ENCODE measurements at places on chromosomes 11 and 22.

- H3K36me3 ChIP-seq, result no peaks in the 10 kb centered on the region
- H3K27ac ChIP-seq, result no peak overlapping the region
- no peak overlapping the region for H3K4me3 ChIP-seq
- H3K27me3 ChIP-seq, result peaks cover 6% of the 10 kb centered on the region
Observed at GRCh38 chr11:60743058-60743457, 13.6 kb upstream of the MS4A15 start.

GRCh38 chr22:29213493-29213892, 7.8 kb downstream of the EMID1 start:
- H3K4me1 ChIP-seq, result no peaks in the 10 kb centered on the region
- H3K27me3 ChIP-seq, result no peaks in the 10 kb centered on the region
- no peak overlapping the region for H3K27ac ChIP-seq
- no peak for DNase-seq
- H3K36me3 ChIP-seq, result no peaks in the 10 kb centered on the region

- peaks cover 24% of the 10 kb centered on the region for H3K4me1 ChIP-seq
- H3K4me3 ChIP-seq, result no peak overlapping the region
- peaks cover 14% of the 10 kb centered on the region for H3K36me3 ChIP-seq
- no peak for DNase-seq
Observed at GRCh38 chr11:17156283-17156682, 51.5 kb downstream of the PIK3C2A start.

DNA sequence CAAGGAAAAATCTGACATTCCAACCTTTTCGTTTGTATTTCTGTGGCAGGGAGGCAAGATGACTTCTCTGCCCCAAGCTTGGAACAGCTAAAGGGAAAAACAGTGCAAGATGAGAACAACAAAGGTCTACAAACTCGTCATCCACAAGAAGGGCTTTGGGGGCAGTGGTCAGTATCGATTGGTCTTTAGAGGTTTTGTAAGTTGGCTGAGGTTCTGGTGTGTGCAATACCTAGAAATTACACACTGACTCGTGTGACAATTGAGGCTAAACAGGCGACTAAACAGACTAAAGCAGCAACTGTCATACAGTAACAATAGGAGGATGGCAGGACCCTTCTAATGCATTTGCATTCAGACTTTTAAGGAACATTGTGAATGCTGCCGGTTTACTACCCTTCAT, 994 bp downstream of the DEPDC5 start:
- H3K27ac ChIP-seq, result peak overlapping the region; percentile 96
- H3K27me3 ChIP-seq, result no peaks in the 10 kb centered on the region
- H3K4me1 ChIP-seq, result peaks cover 35% of the 10 kb centered on the region
- H3K36me3 ChIP-seq, result peaks cover 9% of the 10 kb centered on the region

GRCh38 chr11:14645015-14645912, 1.7 kb downstream of the PDE3B start:
- peak overlapping the region; percentile 91 for H3K27ac ChIP-seq
- H3K4me3 ChIP-seq, result peak overlapping the region; percentile 81
- DNase-seq, result peak; percentile 43
- H3K36me3 ChIP-seq, result peaks cover 37% of the 10 kb centered on the region
- no peaks in the 10 kb centered on the region for H3K27me3 ChIP-seq

DNA sequence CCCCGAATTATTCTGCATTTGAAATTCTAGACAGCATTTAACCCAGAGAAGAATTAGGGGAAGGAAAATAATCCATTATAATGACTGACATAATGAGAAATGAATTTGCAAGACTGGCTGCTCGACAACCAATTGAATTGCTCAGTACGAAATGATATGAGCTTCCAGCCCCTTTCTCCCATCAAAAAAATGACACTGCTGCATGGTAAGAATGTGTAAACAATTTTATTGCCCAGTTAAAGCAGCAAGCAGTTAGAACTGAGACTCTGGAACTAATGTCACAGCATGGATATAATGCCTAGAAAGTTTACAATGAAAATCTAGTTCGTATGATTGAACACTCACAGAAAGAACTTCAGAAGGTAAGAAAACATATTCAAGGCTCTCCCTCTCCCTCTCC, 24.7 kb upstream of the PCF11 start:
- H3K27me3 ChIP-seq, result no peaks in the 10 kb centered on the region
- H3K27ac ChIP-seq, result no peak overlapping the region
- no peaks in the 10 kb centered on the region for H3K36me3 ChIP-seq
- no peak overlapping the region for H3K4me3 ChIP-seq

DNA sequence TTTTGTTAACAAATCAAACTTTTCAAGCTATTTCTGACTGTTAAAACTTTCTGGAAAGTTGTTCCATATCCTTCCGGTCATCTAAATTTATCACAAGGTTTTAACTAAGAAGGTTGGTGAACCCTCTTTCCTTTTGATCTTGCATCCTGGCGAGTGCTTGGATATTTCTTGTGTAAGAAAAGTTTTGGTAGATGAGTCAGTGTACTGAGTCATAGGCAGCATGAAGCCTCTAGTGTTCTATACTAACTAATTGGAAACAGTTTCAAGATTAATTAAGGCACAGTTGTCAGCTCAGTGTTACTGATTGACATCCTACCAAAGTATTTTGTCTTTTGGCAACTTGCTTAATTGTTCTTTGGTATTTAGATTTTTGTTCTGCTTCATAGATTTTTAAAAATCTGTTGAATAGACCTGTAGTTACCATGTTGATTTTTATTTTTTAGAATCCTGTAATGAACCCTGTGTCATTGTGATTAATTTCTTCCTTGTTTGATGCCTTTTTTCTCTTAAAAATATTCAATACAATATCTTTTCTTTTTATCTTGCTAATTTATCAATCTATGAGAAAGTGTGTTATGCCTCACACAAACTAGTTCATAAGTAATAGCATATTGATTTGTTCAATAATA, 38.0 kb downstream of the METTL15 start:
- DNase-seq, result no peak
- peaks cover 2% of the 10 kb centered on the region for H3K4me1 ChIP-seq
- H3K27ac ChIP-seq, result no peak overlapping the region
- no peaks in the 10 kb centered on the region for H3K27me3 ChIP-seq
- peaks cover 9% of the 10 kb centered on the region for H3K36me3 ChIP-seq

- no peaks in the 10 kb centered on the region for H3K27me3 ChIP-seq
- H3K27ac ChIP-seq, result peak within 1 kb of the TSS; percentile 98
- DNase-seq, result peak; percentile 86
- peaks cover 42% of the 10 kb centered on the region for H3K4me1 ChIP-seq
- H3K36me3 ChIP-seq, result peaks cover 61% of the 10 kb centered on the region
Observed at GRCh38 chr22:30266445-30267381, at the start of gene OSM. Gene OSM (minus strand): TSS chr22:30266851. CDS start chr22:30266799, 52 bp downstream.

DNA sequence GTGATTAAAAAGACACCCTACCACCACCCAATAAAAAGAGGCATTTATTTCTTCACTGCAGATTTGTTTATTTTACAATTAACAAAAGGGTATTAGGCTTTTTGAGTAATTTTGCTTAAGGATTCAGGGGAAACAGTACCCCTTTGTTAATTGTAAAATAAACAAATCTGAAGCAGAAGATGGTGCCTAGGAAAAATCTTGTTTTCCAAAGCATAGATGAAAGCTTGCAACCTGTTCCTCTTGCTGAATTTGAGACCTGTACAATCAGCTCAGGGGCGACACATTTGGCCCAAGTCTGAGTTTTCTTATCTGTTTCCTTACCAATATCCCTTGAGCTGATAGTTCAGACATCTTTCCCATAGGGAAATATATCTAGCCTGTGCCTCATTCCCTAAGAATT, 171.9 kb downstream of the GRIA4 start:
- DNase-seq, result no peak
- no peaks in the 10 kb centered on the region for H3K27me3 ChIP-seq
- H3K27ac ChIP-seq, result no peak overlapping the region
- no peaks in the 10 kb centered on the region for H3K36me3 ChIP-seq
- no peak overlapping the region for H3K4me3 ChIP-seq
- no peaks in the 10 kb centered on the region for H3K4me1 ChIP-seq

- H3K27me3 ChIP-seq, result no peaks in the 10 kb centered on the region
- peaks cover 1% of the 10 kb centered on the region for H3K4me1 ChIP-seq
- no peak overlapping the region for H3K27ac ChIP-seq
- H3K36me3 ChIP-seq, result peaks cover 24% of the 10 kb centered on the region
- peak; percentile 41 for DNase-seq
- no peak overlapping the region for H3K4me3 ChIP-seq
Observed at GRCh38 chr11:57499413-57499982, 16.0 kb downstream of the SLC43A1 start.

GRCh38 chr22:50476868-50477267, 2.0 kb upstream of the SBF1 start:
- no peak overlapping the region for H3K4me3 ChIP-seq
- H3K4me1 ChIP-seq, result peaks cover 28% of the 10 kb centered on the region
- H3K36me3 ChIP-seq, result no peaks in the 10 kb centered on the region

DNA sequence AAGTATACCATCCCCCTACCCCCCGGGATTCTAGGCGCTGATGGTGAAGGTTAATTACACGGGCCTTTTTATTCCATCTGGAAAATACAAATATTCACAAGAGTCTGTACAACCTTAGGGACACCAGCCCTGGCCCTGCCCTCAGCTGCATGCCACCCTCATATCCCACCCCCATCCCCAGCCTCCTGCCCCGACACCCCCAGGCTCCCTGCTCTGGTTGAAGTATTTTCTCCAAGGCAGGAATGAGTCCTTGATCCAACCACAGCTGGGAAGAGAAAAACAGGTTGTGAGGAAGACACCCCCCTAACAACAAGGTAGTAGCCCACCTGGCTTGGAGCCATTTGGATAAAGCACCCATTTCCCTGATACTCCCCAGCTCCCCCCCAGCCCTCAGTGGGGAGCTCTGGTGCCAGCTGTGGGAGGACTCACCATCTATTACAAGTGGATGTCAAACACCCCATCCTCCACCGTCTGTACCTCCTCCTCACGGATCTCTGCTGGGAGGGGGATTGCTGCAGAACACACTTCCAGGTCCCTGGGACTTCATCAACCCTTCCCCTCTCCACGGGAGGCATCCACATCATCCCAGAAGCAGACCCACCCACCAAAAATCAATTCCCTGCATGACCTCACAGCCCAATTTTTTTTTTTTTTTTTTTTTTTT, 4.0 kb upstream of the NRXN2 start:
- H3K4me3 ChIP-seq, result no peak overlapping the region
- H3K27me3 ChIP-seq, result peaks cover 5% of the 10 kb centered on the region
- no peak for DNase-seq
- H3K36me3 ChIP-seq, result peaks cover 2% of the 10 kb centered on the region
- peaks cover 9% of the 10 kb centered on the region for H3K4me1 ChIP-seq

DNA sequence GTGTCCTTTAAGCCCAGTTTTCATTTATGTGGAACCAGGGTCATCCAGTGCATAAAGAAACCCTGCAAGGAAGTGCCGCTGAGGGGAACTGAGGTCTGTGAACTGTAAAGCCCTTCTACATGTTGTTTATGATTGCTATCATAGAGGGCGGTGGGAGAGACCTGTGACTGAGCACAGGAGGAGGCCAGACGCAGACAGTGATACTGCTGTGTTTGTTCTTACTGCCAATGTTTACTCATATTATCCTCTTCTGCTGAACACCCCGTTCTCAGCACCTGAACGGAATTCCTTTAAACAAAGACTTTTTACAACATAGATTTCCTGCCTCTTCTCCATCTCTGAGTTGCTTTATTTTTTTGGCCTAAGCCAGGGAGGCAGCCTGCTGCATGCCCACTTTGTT, 967 bp upstream of the GALNT18 start:
- DNase-seq, result no peak
- H3K27ac ChIP-seq, result no peak overlapping the region
- no peaks in the 10 kb centered on the region for H3K4me1 ChIP-seq
- H3K27me3 ChIP-seq, result peaks cover 46% of the 10 kb centered on the region
- no peak overlapping the region for H3K4me3 ChIP-seq

GRCh38 chr11:73029403-73029802, 112.7 kb downstream of the FCHSD2 start:
- H3K36me3 ChIP-seq, result peaks cover 27% of the 10 kb centered on the region
- H3K4me1 ChIP-seq, result peaks cover 36% of the 10 kb centered on the region
- no peaks in the 10 kb centered on the region for H3K27me3 ChIP-seq
- no peak overlapping the region for H3K4me3 ChIP-seq

DNA sequence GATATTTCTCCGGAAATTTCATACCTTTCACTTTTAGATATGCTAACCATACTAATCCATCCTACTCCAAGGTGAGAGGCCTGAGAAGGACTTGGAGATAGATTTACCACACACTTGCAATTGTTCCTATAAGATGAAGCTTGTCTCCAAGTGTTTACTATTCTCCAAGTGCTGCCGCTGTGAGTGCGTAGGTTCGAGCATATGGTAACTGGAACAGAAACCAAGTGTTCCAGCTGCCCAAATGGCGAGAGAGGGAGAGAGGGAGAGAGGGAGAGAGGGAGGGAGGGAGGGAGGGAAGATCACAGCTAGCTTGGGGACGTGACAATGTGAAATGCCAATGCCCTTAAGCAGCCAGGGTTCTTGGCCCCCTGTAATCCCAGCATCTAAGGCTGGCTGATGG, 21.5 kb downstream of the ASCC2 start:
- no peak overlapping the region for H3K27ac ChIP-seq
- peaks cover 9% of the 10 kb centered on the region for H3K4me1 ChIP-seq
- H3K27me3 ChIP-seq, result no peaks in the 10 kb centered on the region
- peaks cover 39% of the 10 kb centered on the region for H3K36me3 ChIP-seq
- no peak for DNase-seq

DNA sequence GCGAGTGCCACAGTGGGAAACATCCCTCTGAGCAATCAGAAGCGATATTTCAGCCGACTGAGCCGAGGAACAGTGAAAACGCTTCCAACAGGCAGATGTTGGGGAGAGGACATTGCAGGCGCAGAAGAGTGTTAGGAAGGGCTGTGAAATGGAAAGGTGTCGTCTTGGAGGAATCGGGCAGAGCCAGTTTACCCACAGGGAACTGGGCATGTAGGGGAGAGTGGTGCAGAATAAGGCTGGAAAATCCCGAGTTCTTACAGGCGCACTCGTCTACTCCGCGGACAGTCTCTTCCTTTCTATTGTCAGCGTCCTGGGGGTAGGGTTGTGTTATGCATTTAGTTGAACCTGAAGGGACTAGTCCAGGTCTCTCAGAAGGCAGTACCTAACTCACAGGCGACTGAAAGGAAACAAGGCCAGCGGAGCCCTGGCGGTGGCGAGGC, 1.1 kb upstream of the APLP2 start:
- H3K27me3 ChIP-seq, result peaks cover 4% of the 10 kb centered on the region

DNA sequence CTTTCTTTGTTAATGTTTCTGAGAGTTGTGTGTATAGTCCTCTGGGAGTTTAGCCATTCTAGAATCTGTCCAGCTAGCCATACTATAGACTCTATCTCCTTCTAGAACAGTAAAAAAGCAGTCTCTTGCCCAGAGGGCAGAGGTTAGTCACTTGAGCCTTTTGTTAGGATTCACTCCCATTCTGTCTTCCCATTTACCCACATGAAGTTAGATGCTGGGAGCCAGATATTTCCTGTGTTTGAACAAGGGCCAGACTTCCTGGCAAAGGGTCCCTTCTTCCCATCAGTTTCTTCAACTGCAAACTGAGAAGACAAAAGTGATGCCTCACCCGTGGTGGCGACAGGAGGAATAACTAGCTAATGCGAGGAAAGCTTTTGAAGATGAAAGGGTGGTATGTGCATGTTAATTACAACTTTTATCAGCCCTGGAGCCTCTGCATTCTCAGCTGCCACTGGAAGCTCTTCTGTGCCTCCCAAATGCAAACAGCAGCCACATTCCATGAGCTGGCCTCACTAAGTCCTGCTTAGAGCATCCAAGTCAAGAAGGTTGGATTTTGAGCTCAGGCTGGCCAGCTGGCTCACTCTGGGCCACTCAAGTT, 12.8 kb downstream of the CD44 start:
- H3K27me3 ChIP-seq, result no peaks in the 10 kb centered on the region
- H3K36me3 ChIP-seq, result peaks cover 67% of the 10 kb centered on the region
- peaks cover 96% of the 10 kb centered on the region for H3K4me1 ChIP-seq
- no peak overlapping the region for H3K4me3 ChIP-seq

Measured in activated naive CD4-positive, alpha-beta T cell treated with anti-CD3 and anti-CD28 coated beads for 36 hours (primary cell).